ENCODE measurements at places on chromosomes 5 and 9. TPM values are rescaled to one million over a fixed set of nuclear protein-coding genes. Genes with fewer than 3 reads are reported as not detected.
A peak's percentile ranks its signal among the peaks of the same experiment; 100 is the strongest.

- no peak for DNase-seq
- H3K36me3 ChIP-seq, result peaks cover 25% of the 10 kb centered on the region
- H3K4me1 ChIP-seq, result no peaks in the 10 kb centered on the region
- no peak overlapping the region for H3K4me3 ChIP-seq
Measured at GRCh38 chr9:73170185-73170957, 18.7 kb downstream of the ANXA1 start.

DNA sequence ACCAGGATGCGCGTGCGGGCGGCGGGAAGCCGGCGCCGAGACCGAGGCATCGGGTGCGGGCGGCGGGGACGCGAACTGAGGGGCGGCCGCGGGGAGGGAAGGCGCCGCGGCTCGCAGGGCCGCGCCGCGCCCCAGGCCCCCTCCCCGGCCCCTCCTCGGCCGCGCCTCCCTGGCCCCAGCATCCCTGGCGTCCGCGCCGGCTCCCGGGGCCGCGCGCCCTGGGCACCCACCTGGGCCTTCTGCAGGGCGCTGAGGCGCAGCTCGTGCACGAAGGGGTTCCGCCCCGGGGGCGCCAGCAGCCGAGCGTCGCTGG is 324 bp downstream of the LPCAT1 start:
- H3K4me3 ChIP-seq, result peak overlapping the region; percentile 93
- DNase-seq, result no peak
- H3K27me3 ChIP-seq, result no peaks in the 10 kb centered on the region
- no peaks in the 10 kb centered on the region for H3K36me3 ChIP-seq
- H3K4me1 ChIP-seq, result peaks cover 22% of the 10 kb centered on the region

- peaks cover 40% of the 10 kb centered on the region for H3K4me1 ChIP-seq
- no peak overlapping the region for H3K4me3 ChIP-seq
- no peak overlapping the region for H3K27ac ChIP-seq
- no peaks in the 10 kb centered on the region for H3K27me3 ChIP-seq
- DNase-seq, result no peak
- H3K36me3 ChIP-seq, result no peaks in the 10 kb centered on the region
Measured at GRCh38 chr5:14783691-14784090, 87.9 kb downstream of the ANKH start.

DNA sequence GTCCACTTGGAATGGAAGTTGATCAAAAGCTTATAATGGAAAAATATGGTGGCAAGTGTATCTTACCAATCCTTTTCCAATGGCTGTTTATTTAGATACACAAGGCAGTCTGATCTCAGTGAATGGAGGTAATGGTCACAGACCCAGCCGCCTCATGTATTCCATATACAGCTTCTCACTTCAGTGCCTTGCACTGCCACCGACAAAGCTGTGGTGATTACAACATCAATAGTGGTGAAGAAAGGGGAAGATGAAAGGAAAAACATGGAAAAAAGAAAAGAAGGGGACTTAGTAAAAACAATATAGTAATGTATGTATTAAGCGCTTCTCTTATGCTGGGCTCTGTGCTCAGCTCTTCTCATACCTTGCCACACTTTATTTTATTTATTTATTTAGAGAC is 297.3 kb upstream of the RASA1 start:
- no peaks in the 10 kb centered on the region for H3K27me3 ChIP-seq
- H3K4me1 ChIP-seq, result no peaks in the 10 kb centered on the region
- DNase-seq, result no peak
- H3K36me3 ChIP-seq, result no peaks in the 10 kb centered on the region

DNA sequence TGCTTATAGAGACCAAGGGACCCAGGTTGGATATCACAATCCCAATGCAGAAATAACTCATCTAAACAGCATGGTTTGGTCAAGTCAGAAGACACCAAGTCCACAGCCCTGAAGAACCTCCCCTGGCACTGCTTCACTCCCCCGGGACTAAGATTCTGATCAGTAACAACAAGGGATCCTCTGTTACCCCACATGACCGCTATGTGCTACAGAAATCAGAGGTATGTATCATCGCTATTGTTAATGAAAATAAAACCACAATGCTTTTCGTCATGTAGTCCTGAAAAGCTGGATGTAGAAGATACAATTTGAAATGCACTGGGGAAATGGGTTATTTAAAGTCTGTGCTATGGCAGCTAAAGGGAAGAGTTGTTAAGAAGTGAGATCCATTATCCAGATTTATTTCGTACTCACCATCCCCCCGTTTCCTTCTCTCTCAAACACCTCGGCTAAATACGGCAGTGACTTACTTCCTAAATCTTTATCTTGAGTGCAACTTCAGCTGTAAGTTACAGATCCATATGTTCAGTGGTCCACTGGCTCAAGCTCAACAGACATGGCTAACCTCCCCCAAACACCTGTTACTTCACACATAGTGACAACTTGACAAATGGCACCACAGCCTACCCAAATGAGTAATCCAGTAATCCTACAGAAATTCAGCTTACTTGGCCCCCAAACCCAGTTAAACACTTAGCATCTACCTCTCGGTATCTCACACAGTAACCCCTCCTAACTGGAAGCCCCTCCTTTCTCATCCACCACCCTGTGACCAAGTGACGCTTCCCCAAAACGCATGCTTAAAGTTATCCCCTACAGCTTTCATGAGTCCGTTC is 129.2 kb downstream of the MYO10 start:
- DNase-seq, result no peak
- H3K27ac ChIP-seq, result no peak overlapping the region

- H3K4me3 ChIP-seq, result no peak overlapping the region
- H3K4me1 ChIP-seq, result no peaks in the 10 kb centered on the region
- no peak for DNase-seq
- no peak overlapping the region for H3K27ac ChIP-seq
- no peaks in the 10 kb centered on the region for H3K27me3 ChIP-seq
- H3K36me3 ChIP-seq, result peaks cover 14% of the 10 kb centered on the region
Measured at GRCh38 chr9:109082091-109082620, 37.6 kb downstream of the TMEM245 start.

DNA sequence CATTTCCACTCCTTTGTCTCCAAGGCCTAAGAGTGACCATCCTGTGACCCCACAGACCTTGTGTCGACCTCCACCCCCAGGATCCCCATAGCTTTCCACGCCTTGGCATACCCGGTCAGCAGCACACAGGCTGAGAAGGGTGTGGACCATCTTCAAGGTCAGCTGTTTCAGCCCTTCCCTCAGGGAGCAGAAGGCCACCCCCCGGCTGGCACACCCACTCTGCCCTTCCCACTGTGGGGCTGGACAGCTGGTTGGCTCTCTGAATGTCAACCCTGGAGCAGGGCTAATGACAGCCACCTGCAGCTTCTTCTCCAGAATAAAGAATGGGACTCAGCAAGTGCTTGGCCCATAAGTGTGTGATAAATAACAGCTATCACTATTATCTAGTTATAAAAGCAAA is 93.1 kb downstream of the OLFM1 start:
- no peaks in the 10 kb centered on the region for H3K36me3 ChIP-seq
- no peak for DNase-seq
- H3K4me3 ChIP-seq, result no peak overlapping the region
- H3K4me1 ChIP-seq, result no peaks in the 10 kb centered on the region

DNA sequence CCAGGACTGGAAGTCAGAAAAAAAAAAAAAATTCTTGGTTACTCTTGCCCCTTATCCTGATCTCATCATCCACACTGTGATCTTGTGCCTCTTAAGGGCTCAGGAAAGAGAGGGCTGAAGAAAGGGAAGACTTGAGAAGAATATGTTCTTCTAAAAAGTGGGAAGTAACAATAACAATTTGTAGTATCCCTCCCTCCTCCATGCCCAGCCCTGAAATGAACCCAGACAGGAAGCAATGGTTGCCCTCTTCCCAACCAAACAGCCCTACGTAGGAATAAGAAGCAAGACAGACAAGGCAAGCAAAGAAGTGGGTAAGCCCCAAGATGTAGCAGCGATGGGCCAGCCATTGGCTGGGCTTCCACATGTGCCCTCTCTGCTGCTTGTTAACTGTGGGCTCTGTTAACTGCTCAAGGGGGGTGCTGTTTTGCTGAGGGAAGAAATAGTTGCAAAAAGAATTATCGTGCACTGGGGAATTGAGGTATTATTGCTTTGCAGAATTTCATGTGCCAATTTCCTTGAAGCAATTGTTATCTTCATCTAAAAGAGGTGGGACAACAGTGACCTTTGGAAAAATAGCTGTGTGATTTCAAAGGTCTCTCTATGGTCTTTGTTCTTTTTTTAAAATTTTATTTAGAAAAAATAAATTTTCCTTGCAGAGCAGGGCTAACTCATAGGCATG is 146.6 kb upstream of the PCA3 start:
- H3K27me3 ChIP-seq, result no peaks in the 10 kb centered on the region
- DNase-seq, result no peak
- no peaks in the 10 kb centered on the region for H3K36me3 ChIP-seq
- no peak overlapping the region for H3K27ac ChIP-seq
- H3K4me3 ChIP-seq, result no peak overlapping the region

GRCh38 chr5:103138202-103138690 is 18.1 kb downstream of the PPIP5K2 start:
- H3K27ac ChIP-seq, result no peak overlapping the region
- no peak for DNase-seq
- no peaks in the 10 kb centered on the region for H3K27me3 ChIP-seq
- H3K4me1 ChIP-seq, result peaks cover 5% of the 10 kb centered on the region
- H3K4me3 ChIP-seq, result no peak overlapping the region

GRCh38 chr9:85430659-85431338 is 311.0 kb downstream of the AGTPBP1 start:
- no peak overlapping the region for H3K27ac ChIP-seq
- H3K27me3 ChIP-seq, result no peaks in the 10 kb centered on the region
- no peak for DNase-seq
- H3K36me3 ChIP-seq, result no peaks in the 10 kb centered on the region
- no peaks in the 10 kb centered on the region for H3K4me1 ChIP-seq

The HTR4 gene
- total RNA-seq, result 7.8 TPM

The SPINK4 gene
- not detected for total RNA-seq

The AGXT2 gene
- not detected for total RNA-seq

The CDC20B gene
- not detected for total RNA-seq

The NR2F1-AS1 gene
- total RNA-seq, result 8.7 TPM
